ENCODE measurements at places on chromosomes 12 and 14.

- no peak for DNase-seq
These were observed 88.8 kb upstream of the GTF2A1 start for GRCh38 chr14:81309511-81309910.

- DNase-seq: no peak
These were observed 89.9 kb upstream of the DCN start for GRCh38 chr12:91272461-91273063.

GRCh38 chr14:55255979-55256378 lies 15.2 kb upstream of the FBXO34 start:
- DNase-seq: no peak

- no peak for DNase-seq
These were observed 57.2 kb upstream of the AEBP2 start for GRCh38 chr12:19382111-19382526.

- no peak for DNase-seq
These were observed 610.6 kb upstream of the TBX3 start for GRCh38 chr12:115294453-115295133.

GRCh38 chr12:75630091-75630490 lies 118.7 kb upstream of the KRR1 start:
- no peak for DNase-seq

DNA sequence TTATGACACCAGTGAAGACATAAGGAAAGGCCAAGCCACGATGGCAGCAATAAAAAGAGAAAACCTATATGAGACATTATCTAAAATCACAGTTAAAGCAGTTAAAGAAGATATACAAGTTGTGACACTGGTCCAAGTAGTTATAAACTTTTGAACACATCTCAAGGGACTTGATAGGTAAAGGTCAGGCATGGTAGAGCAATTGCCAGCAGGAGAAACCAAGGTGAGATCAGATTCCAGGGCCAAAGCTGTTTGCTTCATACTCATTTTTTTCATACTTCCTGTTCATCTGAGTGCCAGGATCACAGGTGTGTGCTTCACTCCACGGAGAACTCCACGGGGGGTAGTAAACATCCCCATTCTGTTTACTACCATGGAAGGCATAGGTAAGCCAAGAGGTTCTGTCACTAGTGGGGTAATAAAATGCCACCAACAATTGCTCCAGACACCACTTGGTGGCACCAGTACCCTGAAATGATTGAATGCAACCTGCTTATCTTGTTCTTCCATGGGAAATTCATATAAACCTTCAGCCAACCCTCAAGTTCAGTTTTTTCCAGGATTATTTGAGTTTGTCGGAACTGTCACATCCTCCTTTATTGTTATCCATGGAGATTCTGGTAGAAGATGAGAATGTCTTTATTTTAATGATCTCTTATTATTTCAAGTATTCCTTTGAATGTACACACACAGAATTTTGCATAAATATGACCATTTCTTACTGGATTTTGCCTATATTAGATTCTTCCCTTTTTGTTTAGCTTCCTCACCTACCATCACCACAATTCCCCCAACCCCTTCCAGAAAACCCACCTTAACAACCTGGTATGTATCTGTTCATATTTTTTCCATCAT lies 59.2 kb upstream of the TSPAN8 start:
- no peak for DNase-seq

DNA sequence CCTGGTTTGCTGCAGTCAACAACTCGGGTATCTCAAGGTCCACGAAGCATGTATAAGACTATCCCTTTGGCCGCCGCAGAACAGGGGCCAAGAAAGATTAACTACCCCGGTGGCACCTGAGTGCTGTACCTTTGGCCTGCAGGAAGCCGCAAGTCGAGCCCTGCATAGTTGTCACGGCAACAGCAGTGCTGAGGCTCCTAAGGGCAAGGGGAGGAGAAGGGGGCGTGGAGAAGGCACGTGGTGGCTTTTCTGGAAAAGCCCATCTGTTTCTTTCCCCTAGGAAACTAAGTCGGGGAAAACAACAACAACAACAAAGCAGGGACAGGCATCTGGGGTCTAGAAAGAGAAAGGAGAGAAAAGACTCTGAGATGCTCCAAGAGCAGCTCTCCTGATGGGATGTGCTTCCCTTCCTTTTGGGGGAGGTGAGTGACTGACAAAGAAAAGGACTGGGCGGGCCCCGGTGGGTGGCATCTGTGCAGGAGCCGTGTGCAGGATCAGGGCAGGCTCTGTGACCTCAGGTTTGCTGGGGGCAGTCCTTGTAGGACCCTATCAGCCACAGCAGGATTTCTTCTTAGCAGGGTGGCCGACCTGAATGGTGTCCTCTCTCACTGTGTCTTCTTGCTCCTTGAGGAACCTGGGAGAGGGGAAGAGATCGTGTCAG lies 123.9 kb downstream of the PRMT8 start:
- DNase-seq: no peak

DNA sequence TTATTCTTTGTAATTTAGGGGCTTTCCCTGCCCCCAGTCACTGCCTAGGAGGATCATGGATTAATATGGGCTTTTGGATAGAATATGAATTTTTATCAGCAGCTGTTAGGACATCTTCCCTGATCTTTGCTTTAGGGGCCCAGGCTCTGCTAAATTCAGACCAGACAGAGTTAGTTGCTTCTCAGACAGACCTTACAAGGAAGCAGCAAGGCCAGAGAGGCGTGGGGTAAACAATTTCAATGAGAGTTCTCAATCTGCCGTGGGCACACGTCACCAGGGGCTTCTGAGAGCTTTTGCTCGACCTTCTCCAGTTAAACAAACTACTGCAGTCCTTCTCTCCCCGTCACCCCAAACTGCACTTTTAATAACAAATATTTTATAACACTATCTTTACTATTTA lies 27.7 kb downstream of the FGF6 start:
- DNase-seq: no peak

DNA sequence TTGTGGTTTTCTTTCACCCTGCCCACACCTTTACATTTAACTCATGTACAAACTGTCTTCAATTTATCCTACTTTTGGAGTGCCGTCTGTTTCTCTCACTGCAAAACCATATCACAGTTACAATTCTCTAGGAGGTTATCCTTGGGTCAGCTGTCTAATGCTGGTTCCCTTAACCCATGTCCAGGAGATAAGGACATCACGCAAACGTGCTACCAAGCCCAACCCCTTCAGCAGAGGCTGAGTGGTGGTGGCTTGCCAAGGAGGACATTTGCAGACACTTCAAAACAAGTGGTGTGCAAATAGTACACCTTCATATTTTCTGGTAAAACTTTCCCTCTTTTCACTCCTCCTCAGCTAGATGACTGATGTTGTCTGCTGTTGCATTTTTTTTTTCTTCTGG lies 167.9 kb downstream of the PAX9 start:
- DNase-seq: no peak

DNA sequence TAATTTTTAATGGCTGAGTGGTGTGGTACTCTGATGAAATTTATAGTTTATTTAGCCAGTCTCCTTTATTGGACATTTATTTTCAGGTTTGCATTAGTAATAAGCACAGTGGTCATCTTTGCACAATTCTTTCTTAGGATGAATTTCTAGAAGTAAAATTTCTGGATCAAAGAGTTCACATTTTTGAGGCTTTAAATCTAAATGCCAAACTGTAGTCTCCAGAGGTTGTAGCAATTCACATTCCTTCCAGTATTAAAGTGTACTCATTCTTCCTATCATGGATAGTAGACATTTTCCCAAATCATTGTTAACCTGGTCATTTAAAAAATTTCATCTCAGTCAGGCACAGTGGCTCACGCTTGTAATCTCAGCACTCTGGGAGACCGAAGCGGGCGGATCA lies 24.8 kb downstream of the SLC39A9 start:
- no peak for DNase-seq

GRCh38 chr12:122250047-122250446 lies 16.2 kb downstream of the VPS33A start:
- DNase-seq: no peak

GRCh38 chr12:38954238-38954873 lies 49.0 kb upstream of the CPNE8 start:
- DNase-seq: no peak

DNA sequence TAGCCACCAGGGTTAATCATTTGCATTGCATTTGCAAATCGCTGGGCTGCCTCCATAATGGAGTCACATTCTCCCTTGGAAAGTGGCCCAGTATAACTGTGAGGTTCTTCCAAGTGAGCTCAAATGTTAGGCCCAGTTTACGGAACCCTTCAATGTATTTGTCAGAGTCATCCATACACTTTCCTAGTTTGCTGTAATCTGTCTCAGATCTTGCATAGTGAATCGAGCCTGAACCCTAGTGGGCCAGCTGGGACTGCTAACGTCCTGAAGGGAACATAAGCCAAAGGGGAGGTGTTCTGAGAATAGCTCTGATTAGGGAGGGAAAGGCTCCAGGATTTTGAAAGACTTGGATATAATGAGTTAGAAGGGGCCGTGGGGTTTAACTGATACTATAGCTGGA lies 406.3 kb downstream of the SLC6A15 start:
- DNase-seq: no peak
